ENCODE measurements at places on chromosomes 6 and 20.

DNA sequence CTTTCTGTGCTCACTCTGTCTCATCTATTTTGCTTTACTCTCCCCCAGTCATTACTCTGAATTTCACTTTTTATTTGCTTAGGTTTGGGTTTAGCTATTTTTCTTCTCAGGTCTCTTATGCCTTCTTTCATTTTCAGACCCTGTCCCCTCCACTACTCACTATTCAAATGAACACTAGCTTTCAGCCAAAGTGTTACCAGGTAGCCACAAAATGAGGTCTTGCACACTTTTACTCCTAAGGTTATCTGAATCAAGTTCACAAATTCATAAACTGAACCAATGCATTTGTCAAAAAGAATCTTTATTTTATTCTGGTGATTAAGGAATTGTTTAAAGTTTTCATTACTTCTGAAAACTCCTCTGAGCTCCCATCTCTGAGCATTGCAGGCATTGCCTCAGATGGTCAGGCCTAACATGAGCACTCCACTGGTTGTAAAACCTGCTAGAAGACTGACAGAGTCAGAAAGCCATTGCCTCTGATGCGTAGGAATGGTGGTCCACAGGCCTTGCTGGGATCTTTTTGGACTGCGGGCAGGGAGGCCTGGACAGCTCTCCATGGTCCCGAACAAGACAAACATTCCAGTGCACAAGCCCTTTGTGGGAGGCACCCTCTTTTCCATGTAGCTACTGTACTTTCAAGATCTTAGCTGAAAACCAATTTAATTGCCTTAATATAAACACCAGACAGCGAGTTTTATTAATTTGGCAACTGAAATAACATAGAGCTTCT, 48.5 kb downstream of the FYN start:
- peak; percentile 28 for DNase-seq

DNA sequence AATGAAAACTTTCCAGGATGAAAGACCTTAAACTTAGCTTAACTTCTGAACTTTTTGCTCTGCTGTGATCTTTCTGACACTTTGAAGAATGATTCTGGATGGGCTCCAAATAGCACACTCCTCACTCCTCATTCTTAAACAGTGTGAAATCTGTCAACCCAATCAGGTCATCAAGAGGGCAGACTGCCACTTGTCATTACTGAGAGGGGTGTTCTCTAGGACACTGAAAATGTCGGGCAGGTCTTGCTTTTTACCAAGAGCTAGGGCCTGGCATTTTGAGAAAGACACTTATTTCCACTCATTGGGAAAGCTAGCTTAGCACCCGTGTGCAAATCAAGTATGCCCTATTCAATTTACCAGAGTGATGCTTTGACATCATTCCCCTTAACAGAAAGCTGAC, 122.2 kb downstream of the MTFR2 start:
- no peak for DNase-seq

DNA sequence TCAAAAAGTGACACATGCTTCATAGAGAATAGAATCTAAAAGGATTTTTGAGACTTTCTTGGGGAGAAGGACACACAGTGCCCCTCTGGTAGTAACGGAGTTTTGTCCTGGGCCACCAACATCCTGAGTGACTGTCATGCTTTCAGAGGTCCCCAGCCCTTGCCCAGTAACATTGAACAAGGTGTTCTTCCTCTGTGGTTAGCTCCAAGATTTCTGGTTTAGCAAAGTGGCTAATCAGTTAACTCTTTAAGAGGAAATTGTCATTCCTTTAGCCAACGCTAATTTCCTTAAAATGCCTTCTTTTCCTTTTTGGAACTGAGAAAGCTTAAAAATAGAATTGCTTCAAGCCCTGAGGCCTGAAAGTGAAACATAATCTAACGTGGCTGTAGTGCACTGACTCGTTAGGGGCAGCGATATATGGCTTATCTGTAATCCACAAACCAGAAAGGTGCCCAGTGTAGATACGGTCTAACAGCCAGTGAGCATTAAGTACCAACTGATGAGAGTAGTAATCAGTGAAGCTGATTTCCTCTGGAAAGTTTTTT, 7.8 kb downstream of the E2F3 start:
- DNase-seq, result peak; percentile 21

- no peak for DNase-seq
Measured at GRCh38 chr6:105838171-105838570, 248.0 kb upstream of the PRDM1 start.
